ENCODE measurements at places on chromosomes 11 and 22.

GRCh38 chr11:114079511-114080065, 20.1 kb downstream of the ZBTB16 start:
- no peak for DNase-seq

- no peak for DNase-seq
Measured at GRCh38 chr11:130612291-130612851, 163.9 kb downstream of the ADAMTS15 start.

DNA sequence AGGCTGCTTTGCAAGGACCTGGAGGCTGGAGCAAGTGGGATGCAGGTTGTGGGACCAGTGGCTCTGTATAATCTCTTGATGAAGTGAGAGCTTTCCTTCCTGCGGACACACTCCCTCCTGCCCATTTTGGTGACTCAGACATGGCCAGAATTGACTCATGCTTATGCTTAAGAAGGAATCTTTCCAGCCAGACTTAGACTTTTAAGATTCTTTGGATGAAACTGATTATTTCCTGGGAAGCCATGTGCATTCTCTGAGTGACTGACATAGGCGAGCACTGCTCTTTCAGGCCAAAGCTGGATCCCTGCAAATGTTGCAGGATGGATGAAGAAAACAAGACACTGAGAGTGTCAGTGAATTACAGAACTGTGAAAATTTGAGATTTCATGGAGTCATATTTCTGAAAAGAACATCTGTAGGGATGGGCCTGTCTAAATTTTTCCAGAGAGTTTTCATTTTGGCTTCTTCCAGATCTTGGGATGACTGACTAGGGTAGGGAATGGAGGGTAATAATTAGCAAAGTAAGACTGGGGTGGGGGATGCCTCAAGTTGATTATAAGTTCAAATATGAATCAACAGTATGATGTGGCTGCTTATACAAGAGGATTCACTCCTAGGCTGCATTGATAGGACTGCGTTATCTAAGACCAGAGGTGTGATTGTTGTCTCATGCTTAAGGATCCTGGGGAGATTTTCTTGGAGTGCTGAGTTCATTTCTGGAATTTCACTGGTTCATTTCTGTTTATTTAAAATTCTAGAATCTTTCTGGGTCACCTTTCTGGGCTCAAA, 195.8 kb downstream of the HIPK3 start:
- DNase-seq: no peak

DNA sequence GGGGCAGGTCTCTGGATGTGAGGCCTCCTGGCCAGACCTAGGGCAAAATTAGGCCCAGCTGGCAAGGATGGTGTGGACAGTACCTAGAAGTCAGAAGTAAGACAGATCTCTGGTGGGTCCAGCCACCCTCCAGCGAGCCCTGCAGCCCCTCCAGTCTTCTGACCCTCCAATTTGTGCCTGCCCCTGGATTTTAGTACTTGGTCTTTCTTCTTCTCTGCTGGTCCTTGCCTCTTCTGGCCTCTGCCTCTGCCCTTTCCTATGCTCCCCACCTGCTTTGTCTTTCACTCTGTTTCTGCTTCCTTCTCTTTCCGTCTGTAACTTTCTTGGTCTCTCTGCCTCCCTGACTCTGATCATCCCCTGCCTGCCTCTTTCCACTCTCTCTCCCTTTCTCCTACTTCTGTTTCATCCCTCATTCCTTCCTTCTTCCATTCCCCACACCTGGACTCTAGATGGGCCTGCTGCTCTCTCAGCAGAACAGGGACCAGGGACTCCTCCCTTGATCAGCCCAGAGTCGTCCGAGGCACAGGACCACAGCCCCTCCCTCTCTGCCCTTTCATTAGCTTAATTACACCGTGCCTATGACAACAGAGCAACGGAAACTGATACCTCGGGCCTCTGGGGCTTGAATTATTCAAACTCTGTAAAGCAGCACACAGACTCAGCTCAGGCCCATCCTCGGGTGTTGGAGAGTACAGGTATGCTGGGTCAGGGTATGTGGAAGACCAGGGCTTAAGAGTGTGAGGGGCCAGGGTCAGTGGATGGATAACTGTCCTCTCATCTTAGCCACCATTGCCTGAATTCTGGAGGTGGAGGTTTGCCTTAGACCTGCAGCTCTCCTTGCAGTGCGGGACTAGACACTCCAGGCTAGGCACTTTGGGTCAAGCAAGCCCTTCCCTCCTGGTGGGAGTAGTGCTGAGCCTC, at the start of gene CHRNA10:
Gene CHRNA10, minus strand, starts transcription at position 51 of the 921 bp plus-strand sequence. CDS start 72 bp downstream, outside the sequence.
- no peak for DNase-seq

- no peak for DNase-seq
Measured at GRCh38 chr11:80502511-80502910, 1061.7 kb upstream of the TENM4 start.

DNA sequence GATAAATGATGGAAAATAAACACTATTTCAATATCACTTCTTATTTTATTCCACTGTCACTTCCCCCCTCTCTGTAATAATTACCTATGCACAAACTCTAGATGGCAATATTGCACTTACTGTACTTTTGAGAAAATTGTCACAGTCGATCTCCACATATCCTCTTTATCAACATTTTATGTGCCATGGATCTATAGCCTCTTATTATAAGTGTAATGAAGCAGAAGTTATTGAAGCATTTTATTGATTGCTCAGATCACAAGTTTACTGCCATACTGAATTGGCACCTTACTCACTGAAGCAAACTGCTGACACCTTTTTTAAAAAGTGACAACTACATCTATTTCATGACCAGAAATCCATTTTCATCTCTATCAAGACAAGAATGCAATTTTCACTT, 133.4 kb downstream of the DCDC1 start:
- DNase-seq: no peak

DNA sequence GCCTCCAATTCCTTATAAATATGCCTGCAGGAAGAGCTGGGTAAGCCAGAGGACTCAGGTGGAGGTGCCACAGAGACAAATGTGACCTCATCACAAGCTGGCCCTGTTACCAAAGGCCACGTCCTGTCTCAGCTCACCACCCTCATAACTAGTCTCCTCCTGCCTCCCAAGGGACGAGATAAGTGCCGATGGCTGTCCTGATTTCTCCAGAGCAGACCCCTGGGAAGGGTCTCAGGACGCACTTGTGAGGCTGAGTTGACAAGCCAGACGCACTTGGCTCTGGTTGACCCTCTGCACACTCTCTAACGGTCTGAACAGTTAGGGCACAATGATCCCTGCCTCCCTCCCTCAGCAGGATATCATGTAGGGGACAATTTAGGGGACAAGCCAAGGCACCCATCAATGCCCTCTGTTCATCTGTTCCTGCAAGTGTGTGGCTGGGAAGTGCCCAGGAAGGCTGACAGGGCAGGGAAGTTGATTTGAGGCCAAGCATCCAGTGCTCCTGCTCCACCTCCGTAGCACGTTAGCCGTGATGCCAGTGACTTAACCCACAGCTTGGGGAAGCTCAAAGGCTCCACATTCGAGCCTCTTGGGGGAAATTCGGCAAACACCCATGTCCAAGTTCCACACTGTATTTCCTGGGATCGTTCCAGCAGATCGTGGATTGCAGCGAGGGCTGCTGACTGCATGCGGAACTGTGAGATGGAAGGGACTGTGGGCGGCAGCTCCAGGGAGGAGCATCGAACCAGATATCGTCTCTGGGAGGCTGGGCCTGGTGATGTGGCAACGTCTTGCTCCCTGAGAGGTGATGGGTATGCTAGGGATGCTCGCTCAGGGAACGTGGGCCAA, 2.8 kb downstream of the SMIM38 start:
- DNase-seq: no peak

DNA sequence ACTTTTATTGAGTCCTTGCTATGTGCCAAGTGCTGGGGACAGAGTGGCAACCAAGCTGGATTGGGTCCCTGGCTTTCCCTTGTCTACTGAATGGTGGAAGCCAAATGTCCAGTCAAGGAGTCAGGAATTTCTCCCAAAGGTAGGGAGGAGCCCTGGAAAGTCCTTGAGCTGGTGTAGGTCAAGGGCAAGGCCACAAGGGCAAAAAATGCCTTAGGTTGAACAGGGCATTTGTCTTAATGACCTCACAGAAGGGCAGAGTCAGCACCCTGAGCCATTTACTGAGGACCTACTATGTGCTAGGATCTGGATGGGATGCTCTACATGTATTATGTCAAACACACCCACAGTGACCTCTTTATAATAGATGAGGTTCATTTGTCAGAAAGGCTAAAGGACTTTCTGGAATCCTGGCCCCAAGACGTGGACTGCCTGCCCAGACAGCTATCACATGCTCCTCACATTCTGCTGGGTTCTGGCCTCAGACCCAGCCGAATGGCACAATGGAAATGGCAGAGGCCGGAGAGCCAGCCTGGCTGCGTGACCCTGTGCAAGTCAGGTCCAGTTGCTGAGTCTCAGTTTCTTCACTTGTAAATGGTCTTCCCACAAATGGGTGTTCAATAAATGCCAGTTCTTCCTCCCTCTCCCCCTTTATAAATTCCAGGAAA, 17.7 kb downstream of the MOGAT2 start:
- no peak for DNase-seq

DNA sequence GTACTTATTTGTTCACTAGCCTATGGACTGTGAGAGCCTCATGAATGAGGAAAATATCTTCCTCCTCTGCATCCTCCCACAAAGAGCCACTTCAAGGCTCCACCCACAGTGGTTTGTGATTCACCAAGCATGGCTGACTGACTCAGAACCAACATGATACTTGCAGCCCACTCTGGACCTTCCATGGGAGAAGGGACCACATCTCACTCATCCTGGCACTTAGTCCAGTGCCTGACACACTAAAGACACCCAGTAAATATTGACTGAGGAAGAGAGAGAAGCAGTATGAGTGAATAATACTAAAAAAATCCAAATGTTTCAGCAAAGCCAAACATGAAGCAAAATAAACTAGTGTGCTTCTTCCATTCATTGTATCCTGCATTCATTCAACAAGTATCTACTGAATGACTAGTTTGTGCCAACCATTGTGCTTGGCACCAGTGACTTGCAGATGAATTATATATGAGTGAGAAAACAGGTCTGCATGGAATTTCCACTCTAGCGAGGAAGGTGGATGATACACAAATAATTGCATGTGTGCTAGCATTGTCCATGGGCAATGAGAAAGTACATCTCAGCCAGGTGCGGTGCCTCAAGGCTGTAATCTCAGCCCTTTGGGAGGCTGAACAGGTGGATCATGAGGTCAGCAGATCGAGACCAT, 54.9 kb upstream of the BLID start:
- no peak for DNase-seq

DNA sequence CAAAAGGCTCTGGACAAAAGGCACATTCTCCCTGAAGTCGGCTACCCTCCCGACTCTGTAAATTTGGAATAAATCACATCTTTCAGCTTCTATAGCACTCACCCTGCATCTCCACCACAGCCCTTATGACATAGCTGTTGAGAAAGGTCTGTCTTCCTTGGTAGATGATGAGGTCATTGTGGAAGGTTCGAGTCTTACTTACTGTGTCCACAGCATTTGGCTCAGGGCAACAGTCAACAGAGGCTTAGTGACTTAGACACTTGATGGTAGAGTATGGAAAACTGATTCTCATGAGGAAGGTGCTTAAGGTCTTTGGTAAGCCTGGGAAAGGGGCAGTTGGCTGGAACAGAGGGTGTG, 45.6 kb downstream of the PTPRJ start:
- no peak for DNase-seq

GRCh38 chr11:35162745-35163144, 23.8 kb downstream of the CD44 start:
- no peak for DNase-seq

DNA sequence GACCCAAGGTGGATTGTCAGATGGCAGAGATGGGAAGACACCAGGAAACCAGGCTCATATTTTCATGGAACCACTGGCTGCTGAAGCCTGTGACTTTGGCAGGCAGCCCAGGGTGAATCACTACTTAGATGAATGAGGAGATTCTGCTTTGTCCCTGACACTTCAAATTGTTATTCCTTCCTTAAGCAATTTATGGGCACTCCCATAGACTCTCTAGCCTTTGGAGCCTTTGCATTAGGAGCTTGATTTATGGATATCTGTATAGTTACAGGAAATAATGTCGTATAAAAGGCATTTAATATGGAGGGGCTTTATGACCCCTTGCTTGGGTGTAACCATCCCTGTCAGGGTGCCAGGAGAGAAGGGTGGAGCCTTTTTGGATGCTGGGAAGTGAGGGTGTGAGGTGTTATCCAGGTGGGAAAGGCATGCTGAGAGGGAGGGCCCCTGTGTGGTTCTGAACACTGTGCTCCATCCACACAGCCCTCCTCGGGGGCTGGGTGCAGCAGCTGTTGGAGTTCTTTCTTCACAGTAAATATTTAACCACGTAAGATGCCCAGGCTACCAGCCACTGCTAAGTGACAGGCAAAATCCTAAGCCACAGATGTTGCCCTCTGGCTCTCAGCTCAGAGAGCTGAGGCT, 35.3 kb downstream of the IL18 start:
- DNase-seq: no peak

DNA sequence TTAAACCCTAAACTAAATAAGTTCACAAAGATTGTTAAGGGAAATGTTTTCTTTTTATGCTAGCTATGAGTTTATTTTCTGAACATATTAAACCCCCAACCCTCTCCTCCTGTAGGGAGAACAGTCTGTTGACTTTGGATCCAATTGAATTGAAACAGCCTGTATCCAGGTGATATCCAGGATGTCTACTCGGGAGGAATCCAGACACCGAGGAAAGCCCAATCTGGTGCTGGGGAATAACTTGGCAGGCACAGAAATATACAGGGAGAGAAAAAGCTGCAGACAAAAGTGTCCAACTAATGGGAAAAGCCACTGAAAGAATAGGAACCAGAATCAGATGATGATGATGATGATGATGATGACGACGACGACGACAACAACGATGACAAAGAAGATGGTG, 93.9 kb upstream of the API5 start:
- no peak for DNase-seq

Measured in stimulated activated naive CD8-positive, alpha-beta T cell treated with anti-CD3 and anti-CD28 coated beads, Interleukin-15, Interleukin-2, amounts not matched to agents 100 U/mL and 50 U/mL, for 24 hours (primary cell).